Fibroblast of skin of right biceps (primary cell): ENCODE measurements at places on chromosomes 5 and 9.

GRCh38 chr5:2005101-2006041 is 122.6 kb upstream of the IRX4 start:
- DNase-seq: no peak

GRCh38 chr5:179963375-179963774 is 55.7 kb upstream of the TBC1D9B start:
- DNase-seq: no peak

DNA sequence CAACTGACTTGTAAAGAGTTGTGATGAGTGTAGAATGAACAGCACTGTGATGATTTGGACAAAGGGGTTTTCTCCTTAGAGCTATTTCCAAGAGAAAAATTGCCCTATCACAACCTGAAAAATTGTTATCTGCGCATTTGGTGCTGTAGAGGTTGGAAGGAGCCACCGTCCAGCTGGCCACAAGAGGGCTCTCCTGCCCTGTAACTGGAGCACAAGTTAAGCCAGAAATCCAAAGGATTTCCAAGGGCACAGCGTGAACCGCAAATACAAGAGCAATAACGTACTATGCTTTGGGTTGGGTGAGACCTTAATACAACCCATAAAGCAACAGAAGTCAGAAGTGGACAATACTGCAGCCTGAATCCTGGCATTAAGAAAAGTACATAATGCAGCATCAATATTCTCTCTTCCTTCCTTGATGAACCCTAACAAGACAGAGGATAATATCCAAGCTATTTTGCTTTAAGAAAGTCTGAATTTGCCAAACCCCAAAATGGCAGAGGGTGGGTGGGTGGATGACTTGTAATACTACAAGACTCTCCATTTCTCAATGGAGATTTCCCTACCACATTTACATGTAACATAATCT is 56.8 kb upstream of the SMIM32 start:
- DNase-seq: peak; percentile 58

DNA sequence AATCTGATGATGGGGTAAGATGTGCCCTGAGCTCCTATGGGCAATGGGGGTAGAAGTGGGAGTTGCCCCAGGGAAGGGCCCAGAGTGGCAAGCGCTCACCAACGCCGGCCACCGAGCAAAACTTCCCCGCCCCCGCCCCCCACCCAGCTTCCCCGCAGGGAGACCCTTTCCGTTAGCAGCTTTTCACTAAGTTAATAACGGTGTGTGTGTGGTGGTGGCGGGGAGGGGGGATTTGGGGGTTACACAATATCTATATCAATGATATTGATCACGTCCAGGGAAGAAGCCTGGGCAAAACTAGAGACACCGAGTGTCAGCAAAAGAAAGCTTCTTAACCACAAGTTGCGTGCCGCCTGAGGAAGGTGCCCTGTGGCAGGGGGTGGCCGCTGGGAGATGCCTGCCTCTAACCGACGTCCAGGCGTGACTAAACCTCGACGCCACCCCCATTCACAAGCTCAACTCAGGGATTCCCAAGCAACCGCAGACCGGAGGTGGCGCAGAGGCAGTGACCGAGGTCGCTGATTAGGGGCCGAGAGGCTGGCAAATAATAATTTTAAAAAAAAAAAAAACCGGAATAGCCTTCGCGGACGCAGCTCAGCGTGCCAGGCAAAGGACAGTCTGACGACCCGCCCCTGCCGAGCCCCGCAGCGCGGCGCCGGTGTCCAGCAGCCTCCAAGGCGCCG is 222.6 kb downstream of the MEF2C start:
- peak; percentile 48 for DNase-seq

DNA sequence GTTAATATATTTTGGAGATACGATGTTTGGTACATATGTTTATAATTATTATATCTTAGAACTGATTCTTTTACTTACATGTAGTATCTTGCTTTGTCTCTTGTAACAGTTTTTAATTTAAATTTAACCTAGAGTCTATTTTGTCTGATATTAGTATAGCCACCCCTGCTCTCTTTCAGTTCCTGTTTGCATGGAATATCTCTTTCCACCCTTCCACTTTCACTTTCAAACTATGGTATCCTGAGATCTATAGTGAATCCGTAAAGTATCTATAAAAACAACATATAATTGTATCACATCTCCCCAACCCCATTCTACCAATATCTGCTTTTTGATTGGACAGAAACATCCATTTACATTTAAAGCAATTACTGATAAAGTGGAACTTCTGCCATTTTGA is 7.2 kb downstream of the IRGM start:
- no peak for DNase-seq

GRCh38 chr5:159444441-159445082 is 114.3 kb upstream of the IL12B start:
- peak; percentile 70 for DNase-seq

- DNase-seq: no peak
Measured at GRCh38 chr9:68979538-68980314, 34.2 kb downstream of the PRKACG start.

DNA sequence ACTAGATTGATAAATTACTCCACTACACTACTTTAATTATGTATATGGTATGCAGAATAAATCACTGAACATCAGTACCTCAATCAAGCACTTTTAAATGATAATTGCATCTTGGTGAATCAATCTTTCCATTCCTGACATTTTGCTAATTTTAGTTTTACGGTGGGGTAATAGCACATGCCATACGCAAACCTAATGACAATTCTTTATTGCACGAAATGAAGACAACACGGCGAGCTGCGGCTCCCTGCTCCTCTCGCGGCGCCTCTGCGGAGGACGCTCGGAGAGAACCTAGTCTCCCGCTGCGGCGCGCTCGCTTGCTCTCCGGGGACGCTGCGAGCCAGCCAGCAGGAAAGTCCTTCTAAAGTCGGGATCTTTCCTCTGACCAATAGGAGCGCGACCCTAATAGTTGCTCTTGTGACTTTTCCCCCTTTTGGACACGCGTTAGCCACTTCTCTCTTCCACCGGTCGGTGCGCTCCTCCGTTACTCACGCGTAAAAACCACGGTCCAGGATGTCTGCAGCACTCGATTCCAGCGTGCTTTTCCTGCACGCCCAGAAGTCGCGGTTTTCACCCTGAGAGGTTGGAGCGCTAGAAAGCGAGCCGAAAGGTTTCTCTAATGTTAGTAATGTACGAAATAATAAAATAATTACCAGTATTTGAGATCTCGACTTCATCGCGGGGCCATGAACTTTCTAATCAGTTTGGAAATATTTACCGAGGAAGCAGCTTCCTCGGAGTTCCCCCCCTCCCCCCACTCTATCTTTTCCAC is 1.0 kb upstream of the MEF2C start:
- DNase-seq: peak; percentile 72
